ENCODE measurements at places on chromosomes 12 and 14.

DNA sequence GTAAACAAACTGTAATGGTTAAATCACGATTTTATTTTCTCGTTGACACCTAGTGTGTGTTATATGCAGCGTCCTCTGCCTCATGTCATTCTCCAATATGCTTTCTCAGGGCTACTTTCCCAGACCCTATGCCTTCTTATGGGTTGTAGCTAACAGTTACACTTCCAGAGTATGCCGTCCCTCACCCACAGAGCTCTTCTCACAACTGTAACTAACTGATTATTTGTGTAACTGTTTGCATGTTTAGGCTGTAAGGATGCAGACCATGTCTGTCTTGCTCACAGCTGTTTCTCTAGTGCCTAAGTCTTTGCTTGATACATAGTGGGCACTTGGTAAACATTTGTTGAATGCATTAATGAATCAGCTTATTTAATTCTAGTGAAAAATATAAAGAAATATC lies 417.5 kb downstream of the ZFP36L1 start:
- DNase-seq = no peak

DNA sequence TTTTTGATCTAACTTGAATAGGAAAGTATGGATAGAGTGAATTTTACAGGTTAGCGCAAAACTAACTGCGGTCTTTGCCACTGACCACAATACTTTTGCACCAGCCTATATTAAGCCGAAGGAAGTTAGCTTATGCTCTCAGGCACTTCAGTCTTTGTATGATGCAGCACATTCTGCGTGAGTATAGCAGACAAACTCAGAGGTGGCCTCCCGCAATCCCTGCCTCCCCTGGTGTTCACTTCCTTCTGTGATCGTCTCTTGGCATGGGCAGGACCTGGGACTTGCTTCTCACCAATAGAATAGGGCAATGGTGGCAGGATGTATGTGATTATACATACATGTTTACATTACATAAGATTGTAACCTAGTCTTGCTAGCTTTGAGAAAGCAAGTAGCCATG lies 10.3 kb upstream of the SLC6A13 start:
- no peak for DNase-seq

DNA sequence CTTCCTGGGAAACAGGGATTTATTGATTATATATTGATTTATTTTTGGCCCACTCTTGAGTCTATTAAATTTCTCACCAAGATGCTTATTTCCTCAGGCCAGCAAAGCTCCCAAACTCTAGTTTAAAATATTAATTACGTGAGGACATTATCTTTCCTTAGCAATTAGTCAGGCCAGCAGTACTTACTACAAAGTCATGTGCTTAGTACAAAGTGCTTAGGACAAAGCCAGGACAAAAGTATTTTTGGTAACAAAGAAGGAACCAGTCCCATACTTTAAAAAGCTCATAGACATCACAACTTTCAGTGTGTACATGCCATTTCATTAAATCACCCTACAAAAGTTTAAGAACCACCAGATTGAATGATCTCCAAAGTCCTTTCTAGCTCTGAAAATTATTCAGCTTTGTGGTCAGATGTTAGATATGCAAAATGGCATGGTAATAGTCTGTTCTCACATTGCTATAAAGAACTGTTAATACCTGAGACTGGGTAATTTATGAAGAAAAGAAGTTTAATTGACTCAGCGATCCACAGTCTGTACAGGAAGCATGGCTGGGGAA lies 94.7 kb upstream of the PWP1 start:
- no peak for DNase-seq

GRCh38 chr12:49288412-49288853 lies 6.5 kb upstream of the PRPH start:
- DNase-seq = peak; percentile 78

- no peak for DNase-seq
Measured at GRCh38 chr12:64494998-64495729, 43.2 kb downstream of the TBK1 start.

- no peak for DNase-seq
Measured at GRCh38 chr14:67529947-67530935, 2.8 kb upstream of the PLEKHH1 start.

GRCh38 chr12:7758766-7759140 lies 6.3 kb upstream of the NANOGNB start:
- DNase-seq = no peak

GRCh38 chr12:40911676-40912075 lies 219.4 kb downstream of the CNTN1 start:
- no peak for DNase-seq

- DNase-seq = no peak
Measured at GRCh38 chr14:105503935-105504692, 13.1 kb downstream of the TEDC1 start.

DNA sequence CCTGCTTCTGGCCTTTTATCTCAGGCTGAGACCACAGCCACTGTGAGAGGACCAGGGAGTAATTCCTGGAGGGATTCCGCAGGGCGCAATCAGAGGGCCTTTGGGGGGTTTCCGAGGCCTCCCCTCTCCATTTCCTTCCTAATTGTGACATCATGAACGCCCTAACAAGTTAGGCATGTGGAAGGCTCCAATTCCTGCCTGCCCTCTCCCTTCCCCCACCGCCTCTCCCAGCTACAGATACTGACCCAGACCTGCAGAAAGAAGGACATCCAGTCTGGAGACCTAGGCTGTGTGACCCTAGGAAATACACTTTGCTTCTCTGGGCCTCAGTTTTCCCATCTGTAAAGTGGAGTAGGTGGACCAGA lies 637.9 kb downstream of the MED13L start:
- no peak for DNase-seq

DNA sequence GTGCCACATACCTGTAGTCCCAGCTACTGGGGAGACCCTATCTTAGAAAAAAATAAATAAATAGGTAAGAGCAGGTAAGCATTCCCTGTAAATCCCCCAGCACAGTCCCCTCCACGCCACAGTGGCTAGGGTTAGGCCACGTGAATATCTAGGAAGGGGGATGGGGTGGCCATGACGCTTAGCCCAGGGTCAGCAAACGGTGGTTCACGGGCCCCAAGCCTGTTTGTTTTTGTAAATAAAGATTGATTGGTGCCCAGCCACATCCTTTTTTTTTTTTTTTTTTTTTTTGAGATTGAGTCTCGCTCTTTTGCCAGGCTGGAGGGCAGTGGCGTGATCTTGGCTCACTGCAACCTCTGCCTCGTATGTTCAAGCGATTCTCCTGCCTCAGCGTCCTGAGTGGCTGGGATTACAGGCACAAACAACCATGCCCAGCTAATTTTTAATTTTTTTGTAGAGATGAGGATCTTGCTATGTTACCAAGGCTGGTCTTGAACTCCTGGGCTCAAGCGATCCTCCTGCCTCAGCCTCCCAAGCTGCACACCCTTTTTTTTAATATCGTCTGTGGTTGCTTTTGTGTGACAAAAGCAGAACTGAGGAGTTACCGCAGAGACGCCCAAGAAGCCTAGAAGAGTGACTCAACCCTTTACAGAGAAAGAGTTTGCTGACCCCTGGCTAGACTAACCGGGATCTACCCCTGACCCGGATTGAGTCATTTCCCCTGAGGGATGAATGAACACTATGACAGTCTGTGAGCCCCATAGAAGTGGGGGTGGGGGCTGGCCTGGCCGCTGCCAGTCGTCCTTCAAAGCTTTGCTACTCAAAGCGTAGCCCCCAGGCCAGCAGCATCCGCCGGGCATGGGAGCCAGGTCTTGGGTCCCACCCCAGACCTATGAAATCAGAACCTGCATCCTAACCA lies 113.7 kb upstream of the NCOR2 start:
- DNase-seq = no peak

DNA sequence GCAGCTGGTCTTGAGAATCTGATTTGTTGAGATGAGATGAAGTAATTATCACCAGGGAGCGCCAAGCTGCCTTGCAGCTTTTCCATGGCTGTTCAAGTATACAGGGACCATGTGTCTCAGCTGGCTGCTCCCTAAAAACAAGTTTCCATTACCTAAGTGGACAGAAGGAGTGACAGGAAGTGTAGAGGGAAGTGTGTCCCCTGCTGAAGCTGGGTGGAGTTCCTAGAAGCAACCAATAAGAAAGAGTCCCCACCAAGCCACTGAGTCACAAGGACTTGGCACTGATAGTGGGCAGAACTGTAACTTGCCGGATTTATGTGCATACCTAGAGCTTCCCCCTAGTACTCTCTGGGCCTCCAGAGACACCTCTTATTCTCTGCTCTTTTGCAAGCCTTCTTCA lies 1.5 kb upstream of the GPX2 start:
- no peak for DNase-seq

DNA sequence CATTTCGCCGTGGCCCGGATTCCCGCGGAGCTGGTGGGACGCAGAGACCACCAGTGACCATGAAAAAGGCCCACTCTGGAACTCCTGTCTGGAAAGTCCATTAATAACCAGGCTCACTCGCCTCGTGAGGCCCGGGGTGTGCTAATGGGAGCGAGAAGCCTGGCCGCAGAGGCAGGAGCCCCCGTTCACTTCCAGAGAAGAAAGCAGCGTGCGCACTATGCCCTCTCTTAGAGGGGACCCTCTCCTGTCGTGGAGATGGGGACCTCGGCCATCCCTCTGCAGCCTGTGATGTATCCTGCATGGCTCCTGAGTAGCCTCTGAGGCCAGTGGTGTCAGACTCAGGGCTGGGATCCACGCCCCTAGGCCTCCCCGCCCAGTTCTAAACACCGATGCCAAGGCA lies 134.1 kb upstream of the VRK1 start:
- no peak for DNase-seq

DNA sequence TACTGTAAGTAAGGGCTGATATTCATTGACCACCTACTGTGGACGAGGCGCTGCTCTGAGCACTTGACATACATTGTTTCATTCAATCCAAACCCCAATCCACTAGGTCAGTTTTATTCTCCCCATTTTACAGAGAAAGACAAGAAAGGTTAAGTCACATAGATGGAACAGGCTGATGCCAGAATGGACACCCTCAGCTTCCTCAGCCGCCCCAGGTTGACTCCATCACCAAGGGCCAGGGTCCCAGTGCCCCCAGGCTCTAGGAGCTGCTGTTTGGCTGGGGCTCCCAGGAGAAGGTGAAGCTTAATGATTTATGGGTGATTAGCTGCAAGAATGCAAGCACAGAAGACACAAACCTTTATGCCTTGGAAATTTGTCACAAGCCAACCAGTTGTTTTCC lies 671 bp upstream of the AQP2 start:
- no peak for DNase-seq

- DNase-seq = peak; percentile 38
Measured at GRCh38 chr12:110373025-110373424, 30.5 kb downstream of the ANAPC7 start.

GRCh38 chr12:11130999-11131398 lies 3.4 kb downstream of the TAS2R30 start:
- DNase-seq = peak; percentile 97

DNA sequence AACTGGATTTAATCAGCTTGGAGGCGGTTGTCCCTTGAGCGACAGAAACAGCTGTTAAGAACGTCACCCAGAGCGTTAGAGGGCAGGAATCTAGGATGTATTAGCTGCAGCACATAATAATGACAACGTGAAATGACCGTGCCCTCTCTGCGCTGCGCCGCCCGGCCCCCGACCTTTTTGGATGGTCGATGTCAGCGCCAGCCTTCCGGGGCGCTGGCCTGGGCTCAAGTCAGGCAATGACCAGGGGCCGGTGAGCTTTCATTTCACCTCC lies 427 bp upstream of the TMEM120B start:
- DNase-seq = peak; percentile 98

GRCh38 chr12:11798856-11799501 lies 149.5 kb downstream of the ETV6 start:
- peak; percentile 71 for DNase-seq

GRCh38 chr14:102551995-102552705 lies 40.3 kb upstream of the RCOR1 start:
- no peak for DNase-seq

DNA sequence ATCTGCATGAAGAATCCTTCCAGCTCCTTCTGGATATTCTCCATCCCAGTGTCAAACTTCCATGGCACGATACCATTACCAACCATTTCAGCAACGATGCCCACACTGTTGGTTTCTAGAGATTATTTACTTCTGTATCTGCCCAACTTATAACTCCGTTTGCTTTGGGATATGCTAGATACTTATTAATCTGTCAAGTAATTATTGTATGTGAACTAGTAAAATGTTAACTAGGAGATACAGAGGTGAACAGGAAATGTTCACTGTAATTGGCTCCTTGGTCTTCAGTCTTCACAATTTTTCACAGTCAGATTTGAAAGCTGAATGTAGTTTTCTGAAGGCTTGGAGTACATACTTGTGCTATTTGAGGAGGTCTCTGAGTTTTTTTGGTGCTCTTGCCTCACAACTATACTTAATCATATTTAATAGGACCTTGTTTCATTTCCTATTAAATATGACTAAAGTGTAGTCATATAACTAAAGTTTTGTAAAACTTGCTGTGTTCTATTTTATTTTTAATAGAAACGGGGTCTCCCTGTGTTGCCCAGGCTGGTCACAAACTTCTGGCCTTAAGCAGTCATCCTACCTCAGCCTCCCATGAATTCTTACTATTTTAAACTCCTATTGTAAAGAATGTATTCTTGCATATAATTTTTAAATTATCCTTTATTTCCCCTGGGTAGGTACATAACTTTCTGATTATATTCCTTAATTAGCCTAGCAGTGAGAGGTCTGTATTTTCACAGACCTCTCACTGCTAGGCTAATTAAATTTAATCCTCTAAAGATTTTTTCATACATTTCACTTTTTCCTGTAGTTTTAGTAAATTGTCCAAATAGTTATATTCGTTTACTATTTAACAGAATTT lies 79.7 kb downstream of the FGD4 start:
- DNase-seq = no peak

DNA sequence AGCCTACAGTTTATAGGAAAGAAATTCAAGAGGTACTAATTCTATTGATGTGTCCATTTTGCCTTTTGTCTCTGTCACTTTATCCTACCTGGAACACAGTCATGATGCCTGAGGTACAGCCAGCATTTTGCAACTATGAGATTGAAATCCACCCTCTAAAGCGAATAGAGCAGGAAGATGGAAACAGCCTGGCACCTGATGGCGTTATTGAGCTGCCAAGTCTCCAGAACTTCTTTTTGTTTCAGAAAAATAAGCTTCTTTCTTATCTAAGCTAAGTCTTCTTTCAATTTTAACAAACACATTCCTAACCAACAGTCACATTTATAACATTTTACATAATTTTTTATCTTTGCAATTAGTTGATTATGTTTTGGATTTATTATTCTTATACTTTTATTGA lies 182.1 kb downstream of the PAWR start:
- no peak for DNase-seq

DNA sequence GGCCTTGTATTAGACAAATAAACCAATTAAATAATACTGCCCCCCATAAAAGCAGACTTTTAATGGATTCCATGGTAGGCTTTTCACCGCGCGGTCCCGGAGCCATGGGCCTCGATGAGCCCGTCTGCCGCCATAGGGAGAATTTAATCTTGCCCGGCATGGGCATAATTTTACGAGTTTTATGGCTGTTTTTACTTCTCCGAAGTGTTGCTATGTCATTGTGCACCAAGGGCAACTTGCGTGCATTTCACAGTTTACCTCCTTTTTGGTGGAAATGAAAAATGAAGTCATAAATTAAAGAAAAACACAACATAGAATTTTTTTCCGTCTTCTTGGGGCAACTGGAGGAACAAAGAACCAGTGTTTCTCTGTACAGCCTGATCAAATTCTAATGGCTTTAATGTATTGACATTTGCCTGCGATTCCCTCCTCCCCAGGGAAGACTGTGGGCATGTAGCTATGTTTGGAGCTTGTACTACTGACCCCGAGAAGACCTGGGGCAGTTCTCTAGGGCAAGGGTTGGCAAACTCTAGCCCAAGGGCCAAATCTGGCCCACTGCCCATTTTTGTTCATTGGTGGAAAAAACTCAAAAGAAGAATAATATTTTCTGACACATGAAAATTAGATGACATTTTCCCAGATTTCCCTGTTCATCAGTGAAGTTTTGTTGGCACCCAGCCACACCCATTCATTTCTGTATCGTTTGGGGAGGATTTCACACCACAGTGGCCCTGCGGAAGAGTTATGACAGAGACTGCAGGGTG lies 142.7 kb downstream of the CHST11 start:
- no peak for DNase-seq

All from myocyte (in vitro differentiated cells).